Ureter (tissue), 1 donor: ENCODE measurements at places on chromosomes 4 and X. TPM values are rescaled to one million over a fixed set of nuclear protein-coding genes. Genes with fewer than 3 reads are reported as not detected.

Gene NAA11
- total RNA-seq = not detected

GRCh38 chrX:17465201-17465600, 90.2 kb downstream of the NHS start:
- DNase-seq = no peak

DNA sequence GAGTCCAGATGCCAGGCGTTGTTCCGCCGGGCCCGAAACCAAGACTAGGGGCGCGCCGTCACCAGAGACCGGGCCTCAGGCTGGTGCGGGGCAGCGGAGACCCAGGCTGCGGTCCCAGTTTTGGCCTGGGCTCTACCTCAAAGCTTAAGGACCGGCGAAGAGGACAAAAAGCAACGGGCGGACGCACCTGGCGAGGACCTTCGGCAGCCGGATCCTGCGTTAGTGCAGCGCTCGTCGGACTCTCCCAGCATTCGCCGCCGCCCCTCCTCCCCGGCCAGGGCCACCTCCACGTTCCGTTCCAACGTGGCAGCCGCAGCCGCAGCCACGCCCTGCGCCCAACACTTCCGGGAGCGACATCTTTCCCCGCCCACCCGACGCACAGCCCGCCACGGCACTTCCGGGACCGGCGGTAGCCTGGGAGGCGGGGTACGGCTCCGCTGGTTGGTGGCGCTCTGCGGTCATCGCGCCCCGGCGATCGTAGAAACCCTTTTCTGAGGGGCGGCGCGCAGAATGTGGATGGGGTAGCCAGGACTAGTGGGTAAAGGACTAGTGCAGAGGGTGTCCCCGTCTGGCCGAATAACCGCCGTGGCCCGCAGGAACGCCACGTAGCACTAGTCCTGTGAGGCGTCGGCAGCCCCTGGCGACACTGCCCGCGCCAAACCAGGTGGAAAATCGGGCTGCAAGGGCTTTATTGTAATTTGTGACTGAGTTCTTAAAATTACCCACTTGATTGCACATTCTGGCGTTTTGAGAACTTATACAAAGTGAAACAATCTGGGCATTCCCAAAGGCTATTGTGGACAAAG, at the start of gene SEC31A:
Gene SEC31A, minus strand, starts transcription at position 253 of the 806 bp plus-strand sequence. CDS start 9,217 bp downstream, outside the sequence.
- DNase-seq = peak; percentile 97

- no peak for DNase-seq
Observed at GRCh38 chrX:119495734-119496726, 27.8 kb downstream of the SLC25A5 start.

DNA sequence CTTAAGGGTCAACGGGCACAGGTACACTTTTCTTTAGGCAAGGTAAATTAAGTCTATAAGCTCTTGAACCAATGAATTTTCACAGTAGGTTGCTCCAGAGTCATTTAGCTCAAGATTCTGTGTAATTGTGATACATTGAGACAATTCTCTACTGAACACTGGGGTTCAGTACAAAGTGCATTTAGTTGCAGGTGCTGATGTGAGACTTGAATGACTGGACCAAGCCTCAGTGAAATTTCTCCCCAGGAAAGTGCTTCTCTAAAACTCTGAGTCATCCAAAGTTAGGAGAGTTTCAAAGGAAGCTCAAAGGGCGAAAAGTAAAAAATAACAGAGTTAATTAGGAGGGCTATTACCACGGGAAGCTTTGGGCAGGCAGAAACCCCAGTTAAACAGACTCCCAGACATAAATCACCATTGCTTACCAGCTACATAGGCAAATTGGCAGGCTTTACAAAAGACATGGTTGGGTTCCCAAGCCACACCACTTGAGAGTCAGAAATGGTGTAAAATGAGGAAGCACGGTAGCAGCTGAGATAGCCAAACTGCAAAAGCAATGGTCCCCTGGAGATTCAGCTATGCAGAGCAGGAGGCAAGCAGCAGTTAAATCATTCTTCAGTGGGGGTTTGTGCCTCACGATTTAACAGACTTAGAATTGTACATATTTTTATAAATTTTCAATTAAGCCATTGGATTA, 202.6 kb downstream of the PCDH19 start:
- no peak for DNase-seq

GRCh38 chr4:101074326-101074725, 273.0 kb downstream of the PPP3CA start:
- DNase-seq = no peak

GRCh38 chr4:37762991-37763368, 63.5 kb upstream of the PGM2 start:
- no peak for DNase-seq

DNA sequence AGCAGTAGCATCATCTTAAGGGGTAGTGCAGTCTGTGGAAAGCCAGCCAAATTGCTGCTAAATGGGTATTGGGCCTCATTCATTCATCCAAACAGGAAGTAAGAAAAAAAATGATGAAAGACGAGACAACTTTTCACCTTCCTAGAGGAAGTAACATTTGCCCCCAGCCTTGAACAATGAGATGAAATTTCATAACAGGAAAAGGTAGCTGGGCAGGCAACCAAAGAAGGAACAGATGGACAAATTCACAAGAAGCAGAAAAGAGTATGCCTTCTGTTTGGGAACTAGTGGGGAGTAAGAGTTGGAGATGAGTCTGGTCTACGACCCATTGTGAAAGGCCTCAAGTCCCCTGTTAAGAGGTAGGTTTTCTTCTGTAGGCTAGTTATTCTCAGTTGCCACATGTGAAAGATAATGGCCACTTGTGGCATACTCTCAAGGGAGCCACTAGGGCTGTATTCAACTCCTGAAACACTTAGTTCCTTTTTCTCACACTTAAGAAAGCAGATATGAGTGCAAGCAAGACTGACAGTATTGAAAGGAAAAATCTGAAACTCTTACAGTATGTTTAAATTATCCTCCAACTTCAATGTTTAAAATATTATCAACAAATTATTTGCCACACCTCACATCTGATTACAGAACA, 190.4 kb downstream of the AR start:
- no peak for DNase-seq

- no peak for DNase-seq
Observed at GRCh38 chr4:127174616-127175015, 458.1 kb upstream of the INTU start.

DNA sequence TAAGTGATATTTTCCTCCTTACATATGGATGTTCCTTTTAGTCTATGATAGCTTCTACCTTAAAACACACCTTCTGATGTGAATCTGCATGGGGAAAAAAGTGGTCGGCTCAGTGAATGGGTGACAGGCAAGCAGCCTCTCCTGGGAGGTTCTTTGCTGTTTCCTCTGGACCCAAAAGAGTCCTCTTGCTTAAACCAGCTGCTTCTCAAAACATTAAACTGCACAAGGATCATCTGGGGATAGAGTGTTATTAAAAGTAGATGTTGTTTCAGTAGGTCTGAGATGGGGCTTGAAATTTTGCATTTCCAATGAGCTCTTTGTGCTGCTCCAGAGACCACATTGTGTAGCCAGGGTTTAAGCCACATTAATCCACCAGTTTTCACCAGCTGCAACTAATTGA, 452.9 kb downstream of the IL1RAPL1 start:
- no peak for DNase-seq

Gene RBM47
- 110 TPM for total RNA-seq

DNA sequence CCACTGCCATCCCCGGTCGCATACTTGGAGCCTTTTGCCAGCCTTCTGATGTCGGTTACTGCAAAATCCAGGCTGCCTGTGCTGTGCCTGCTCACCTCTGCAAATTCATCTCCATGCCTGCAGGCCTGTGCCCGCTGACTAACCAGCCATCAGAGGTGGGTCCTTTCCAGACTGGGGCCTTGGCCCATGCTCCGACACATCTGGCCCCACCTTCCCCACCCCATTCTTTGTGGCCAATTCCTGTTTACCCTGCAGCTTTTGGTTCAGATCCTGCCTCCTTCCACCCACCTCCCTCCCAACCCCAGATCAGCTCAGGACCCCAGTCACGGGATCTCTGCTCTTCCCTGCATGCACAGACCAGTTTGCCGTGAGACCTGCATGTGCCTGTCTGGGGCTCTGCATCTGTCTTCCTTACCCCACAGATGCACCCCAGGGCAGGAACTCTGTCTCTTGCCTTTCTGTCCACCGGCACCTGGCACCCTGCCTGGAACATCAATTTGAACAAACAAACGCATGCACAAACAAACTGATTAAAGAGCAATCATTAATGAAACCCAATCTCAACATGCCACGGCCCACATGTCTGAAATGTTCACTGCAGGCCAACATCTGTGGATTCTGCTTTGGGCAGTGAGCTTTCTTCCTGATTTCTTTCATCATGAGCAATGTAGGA, 112.8 kb upstream of the PSAPL1 start:
- peak; percentile 69 for DNase-seq
